ENCODE measurements at places on chromosomes 11 and 22.

GRCh38 chr22:46763051-46763705 lies 728 bp downstream of the TBC1D22A start:
- peak; percentile 34 for DNase-seq

DNA sequence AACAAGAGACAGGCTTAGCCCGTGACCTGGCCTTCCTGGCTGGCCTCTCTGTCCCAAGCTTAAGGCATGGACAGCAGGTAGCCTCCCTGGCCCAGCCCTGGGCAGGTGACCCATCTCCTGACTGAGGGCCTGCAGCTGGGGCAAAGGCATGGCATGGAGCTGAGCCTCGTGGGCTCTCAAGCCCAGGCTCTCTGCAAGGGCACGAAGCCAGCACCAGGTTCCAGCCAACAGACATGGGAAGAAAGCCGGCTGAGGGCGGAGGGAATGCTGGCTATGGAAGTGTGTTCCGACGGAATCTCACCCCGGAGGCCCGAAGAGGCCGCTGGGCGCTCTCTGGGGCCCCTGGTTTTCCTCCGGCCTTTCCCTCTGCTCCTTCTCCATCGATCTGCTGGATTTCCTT lies 12.9 kb downstream of the DNAL4 start:
- DNase-seq: no peak

- DNase-seq: no peak
Observed at GRCh38 chr11:69475866-69476471, 5.5 kb upstream of the LINC01488 start.

GRCh38 chr11:45597097-45597496 lies 68.3 kb downstream of the CHST1 start:
- DNase-seq: no peak

GRCh38 chr22:28783786-28784671 lies 11.5 kb downstream of the CCDC117 start:
- peak; percentile 55 for DNase-seq

GRCh38 chr11:41486424-41486823 lies 27.0 kb upstream of the LRRC4C start:
- no peak for DNase-seq

- peak; percentile 65 for DNase-seq
Observed at GRCh38 chr11:76551400-76551799, 106.6 kb downstream of the EMSY start.

GRCh38 chr11:47410370-47411264 lies 2.2 kb downstream of the SLC39A13 start:
- no peak for DNase-seq

DNA sequence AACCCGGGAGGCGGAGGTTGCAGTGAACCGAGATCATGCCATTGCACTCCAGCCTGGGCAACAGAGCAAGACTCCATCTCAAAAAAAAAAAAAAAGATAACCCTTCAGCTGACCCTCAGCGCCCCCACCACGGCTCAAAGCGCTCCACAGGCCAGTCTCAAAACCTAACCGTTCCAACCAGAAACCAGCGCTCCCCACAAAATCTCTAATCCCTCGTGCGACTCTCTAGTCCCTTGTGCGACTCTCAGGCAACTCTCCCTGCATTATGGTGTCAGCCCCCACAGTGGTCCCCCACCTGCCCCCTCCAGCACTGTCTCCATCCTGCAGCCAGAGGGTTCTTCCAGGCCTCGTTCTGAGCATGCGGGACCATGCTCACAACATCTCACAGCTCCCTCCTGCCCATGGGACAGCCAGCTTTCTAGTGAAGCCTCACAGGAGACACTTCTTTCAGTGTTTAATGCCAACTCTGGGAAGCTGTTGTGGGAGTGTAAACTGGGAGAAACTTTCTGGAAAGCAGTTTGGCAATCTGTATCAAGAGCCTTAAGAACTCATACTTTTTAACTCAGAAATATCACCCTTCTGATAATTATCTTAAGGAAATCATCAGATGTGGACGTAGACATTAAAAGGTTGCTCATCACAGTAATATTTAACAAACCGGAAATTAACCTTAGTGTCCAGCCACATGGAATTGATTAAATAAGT lies 4.2 kb upstream of the RASGRP2 start:
- no peak for DNase-seq

GRCh38 chr11:31870609-31871309 lies 59.6 kb upstream of the PAX6 start:
- peak; percentile 62 for DNase-seq

- no peak for DNase-seq
Observed at GRCh38 chr22:31099386-31099785, 8.0 kb downstream of the SELENOM start.

DNA sequence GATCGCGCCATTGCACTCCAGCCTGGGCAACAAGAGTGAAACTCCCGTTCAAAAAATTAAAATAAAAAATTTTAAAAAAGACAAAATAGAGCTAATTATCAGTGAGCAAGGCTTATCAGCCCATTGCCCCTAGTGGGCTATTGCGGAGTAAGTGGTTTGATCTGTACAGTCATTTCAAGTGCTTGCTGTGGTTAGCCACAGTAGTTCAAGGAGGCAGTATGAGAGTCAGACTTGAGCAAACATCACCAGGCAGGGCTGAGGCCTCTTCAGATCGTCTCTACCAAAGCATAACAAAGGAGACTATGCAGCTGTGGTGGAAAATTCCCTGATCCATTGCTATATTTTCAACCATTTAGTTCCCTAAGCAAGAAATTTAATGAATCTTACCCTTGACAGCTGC lies 4.3 kb upstream of the SBF2 start:
- DNase-seq: no peak

DNA sequence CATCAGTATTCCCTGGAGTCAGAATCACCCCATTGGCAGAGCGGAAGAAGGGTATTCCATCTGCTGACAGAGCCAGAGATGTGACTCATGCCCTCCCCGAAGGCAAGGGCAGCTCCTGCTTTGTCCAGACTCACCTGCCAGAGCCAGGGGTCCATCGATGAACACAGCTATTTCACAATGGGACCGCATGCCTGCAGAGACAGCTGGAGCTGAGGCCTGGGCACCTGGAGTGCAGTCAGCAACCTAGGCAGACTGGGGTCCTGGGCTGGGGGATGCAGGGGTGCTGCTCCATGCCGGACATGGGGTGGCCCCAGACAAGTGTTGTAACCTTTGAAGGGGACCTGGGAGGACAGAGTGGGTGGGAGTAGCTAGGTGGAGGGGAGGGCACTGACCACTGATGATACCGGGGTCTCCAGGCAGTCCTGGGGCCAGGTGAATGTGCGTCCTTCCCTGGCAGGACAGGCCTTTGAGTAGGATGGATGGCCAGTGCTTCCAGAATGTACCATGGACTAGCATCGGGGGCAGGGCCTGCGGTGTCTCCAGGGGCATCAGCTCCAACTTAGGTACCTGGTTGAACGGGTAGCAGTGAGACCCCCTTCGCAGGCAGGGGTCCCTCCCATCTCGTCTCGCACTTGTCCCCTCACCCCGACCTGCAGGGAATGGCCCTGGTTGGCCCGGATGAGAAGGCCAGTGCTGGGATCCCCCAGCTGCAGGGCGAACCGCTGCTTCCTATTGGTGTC lies 1.7 kb downstream of the TRPT1 start:
- DNase-seq: no peak

DNA sequence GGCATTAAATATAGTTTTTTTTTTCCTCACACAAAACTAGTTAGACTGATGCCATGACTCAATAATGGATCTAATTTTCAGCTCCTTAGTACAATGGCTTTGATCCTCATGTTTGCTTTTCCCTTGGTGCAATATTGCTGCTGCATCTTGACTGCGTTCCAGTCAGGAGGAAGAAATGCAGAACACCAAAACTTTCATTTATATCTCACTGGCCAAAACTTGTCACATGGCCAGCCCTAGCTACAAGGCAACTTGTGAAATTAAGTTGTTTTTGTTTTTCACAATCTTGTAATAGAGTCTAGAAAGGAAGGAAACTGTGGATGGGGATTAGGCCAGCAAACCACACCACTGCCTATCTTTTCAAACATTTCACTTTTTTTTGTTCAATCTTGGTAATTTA lies 36.7 kb downstream of the SMC1B start:
- peak; percentile 48 for DNase-seq

DNA sequence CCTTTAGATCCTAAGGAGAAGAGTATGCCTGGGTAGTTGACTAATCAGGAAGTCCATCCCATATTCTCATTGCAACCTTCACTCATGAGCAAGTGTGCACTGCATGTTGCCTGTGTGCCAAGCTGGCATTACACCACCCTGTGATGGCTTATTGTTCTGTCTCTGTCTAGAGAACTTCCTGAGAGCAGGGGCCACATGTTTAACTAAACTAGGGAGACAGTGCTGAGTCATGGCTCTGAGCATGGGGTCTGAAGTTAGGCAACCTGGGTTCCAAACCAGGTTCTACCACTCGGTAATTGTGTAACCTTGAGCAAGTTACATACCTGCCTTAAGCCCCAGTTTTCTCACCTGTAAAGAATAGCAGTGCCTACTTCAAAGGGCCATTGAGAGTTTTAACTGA lies 39.6 kb downstream of the CSNK2A3 start:
- no peak for DNase-seq

DNA sequence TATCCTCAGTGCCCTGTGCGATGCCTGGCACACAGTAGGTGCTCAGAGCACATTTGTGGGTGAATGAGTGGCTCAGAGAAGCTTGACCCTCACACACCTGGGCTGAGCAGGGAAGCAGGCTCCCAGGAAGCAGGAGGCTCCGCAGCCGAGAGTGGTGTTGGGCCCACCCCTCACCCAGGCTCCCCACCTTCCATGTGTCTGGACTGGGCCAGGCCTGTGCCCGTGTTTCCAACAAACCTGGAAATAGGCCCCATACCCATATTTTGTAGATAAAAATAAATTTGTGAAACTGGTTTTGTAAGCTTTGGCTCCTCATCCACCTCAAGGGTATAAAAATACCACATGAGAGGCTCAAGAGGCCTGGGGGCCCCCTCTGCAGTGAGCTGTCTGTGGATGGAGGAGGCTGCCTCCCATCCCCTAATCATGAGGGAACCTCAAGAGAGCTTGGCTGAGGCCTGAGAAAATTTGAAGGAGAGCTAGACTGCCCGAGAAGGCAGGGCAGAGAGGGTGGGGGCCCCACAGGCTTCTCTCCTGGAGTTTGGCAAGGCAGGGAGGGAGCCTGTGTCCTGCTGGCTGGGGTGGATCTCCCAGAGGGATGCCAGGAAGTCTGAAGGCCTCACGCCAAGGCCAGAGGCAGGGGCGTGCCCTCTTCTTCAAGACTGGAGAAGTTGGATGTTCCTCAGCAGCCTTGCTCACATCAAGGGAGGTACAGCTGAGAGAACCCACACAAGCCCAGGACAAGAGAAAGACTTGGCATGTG lies 147.0 kb upstream of the NECTIN1 start:
- DNase-seq: no peak

- no peak for DNase-seq
Observed at GRCh38 chr11:79671401-79671800, 230.6 kb upstream of the TENM4 start.

- no peak for DNase-seq
Observed at GRCh38 chr11:113137713-113138529, 176.5 kb upstream of the TTC12 start.

GRCh38 chr11:109435121-109435742 lies 13.2 kb downstream of the C11orf87 start:
- no peak for DNase-seq

DNA sequence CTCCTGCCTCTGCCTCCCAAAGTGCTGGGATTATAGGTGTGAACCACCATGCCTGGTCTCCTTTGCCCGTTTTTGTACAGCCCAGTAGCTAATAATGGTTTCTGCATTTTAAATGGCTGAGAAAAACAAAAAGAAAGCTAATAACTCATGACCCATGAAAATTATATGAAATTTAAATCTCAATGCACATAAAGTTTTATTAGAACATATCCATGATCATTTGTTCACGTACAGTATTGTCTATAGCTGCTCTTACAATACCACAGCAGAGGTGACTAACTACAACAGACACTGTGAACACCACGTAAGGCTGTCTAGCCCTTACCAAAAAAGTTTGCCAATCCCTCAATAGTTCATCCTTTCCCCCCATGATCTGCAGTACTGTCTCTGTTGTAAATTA lies 6.4 kb upstream of the PLAAT2 start:
- DNase-seq: no peak

GRCh38 chr11:86641537-86642261 lies 30.7 kb downstream of the ME3 start:
- DNase-seq: no peak

DNA sequence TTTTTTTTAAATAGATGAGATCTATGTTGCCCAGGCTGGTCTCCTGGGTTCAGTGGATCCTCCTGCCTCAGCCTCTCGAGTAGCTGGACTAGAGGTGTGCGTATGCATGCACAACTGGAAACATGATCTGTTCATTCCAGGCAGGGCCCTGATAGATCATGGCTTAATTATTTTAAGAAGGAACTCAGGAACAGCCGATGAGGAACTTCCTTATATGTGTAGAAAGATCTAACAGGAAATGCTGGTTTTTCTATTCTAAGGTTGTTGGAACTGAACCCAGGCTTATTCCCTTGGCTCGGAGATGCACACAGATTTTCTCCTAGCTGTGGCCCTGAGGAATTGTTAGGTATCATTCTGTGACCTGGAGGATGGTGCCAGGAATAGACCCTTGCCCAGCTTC lies 32.4 kb downstream of the SPECC1L start:
- no peak for DNase-seq

- no peak for DNase-seq
Observed at GRCh38 chr22:42459287-42460063, 27.3 kb upstream of the NFAM1 start.

DNA sequence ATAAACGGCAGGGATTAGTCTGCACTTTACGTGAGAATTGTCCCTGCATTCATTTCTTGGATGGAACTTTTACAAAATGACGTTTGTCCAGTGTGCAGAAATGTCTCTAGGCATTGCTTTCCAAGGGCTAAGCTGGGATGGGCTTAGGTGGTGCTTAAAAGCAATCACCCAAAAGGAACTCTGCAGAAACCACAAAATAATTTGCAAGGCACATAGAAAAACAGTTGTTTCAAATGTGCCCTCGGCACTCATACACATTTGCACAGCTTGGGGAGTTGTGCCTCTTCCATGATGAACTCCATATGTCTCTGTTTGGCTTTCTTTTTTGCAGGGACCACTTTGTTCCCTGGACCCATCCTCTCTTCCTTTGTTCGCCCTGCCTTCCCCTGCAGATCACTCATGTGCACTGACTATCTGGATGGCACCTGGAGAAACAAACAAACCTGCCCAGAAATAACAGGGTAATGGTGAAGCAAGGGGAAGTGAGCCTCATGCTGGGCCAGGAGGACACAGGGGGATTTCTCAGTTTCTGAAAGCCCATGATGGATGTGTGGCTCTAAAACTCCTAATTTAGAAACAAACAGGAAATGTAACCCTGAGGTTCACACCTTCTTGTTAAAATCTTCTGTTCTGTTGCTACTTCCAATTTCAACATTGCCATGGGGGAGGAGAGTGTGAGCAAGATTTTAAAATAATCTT lies 150.2 kb downstream of the SNX19 start:
- no peak for DNase-seq

DNA sequence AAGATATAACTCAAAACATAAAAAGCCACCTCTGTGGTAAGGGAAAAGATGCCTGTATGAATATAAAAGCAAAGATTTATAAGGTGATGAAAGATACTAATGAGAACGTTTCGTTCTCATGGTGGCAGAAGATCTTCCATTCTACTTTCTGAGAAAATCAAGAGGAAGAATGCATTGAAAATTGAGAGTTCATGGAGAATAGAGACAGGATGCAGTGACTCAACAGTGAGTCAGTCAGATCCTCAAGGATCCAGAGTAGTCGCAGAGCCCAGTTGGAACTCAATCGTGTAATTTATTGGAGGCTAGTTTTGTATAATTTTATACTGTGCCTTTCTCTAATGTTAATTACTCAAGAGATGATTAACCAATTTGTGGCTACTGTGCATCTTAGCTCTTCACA lies 73.3 kb downstream of the ENTHD1 start:
- peak; percentile 66 for DNase-seq

All from endothelial cell of umbilical vein (primary cell).